Foreskin keratinocyte (primary cell): ENCODE measurements at places on chromosomes 11 and 22. TPM values are rescaled to one million over a fixed set of nuclear protein-coding genes. Genes with fewer than 3 reads are reported as not detected.

DNA sequence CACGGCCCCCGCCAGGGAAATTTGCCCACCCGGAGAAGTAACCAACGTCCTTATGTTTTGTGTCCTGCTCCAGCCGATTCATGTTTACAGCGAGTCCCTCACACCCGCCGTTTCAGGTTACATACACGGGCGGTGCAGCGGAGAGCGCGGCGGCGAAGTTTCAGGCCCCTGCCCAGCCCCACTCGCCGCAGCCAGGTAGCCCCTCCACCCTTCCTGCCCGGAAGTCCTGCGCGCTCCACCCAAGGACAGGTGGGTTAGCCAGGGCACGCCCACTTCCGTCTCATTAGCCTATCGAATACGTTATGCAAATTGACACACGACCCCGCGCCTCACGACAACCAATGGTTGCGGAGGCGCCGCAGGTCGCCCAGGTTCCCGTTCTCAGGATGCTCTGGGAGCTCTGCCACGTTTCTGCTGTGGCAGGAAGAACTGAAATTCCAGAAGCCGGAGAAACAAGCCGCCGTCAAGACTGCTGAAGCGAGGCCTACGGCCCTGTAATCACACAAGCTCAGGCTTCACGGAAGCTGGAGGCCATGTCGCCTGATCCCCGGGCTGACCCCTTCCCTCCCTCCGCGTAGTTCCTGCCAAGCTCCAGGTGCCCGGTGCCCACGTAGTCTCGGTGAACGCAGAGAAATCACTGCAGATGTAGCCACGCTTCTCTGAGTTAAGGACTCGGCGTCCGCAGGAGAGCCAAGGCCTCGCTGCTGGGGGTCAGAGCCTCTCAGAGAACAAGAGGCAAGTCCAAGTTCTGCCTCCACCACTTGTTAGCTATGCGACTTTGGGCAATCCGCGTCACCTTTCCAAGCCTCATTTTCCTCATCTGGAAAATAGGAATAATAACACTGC, 22.4 kb upstream of the MYH9 start:
- DNase-seq: peak; percentile 92

DNA sequence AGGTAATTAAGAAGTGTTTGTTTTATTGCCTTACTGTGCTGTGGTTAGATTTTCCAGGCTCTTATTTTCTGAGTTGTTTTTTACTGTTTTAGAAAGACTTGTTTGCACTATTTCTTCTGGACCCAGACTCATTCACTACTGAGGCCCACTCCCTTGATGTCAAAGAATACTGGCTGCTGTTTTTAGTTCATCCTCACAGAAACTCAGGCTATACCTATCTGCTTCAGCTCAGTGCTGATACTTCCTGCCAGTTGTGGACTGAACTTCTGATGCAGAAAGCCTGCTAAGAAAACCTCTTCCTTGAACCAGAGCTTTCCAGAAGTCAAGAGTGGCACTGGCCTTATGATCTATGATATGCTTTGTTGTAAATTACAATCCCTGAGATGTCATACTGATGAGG, 15.9 kb upstream of the PIK3IP1 start:
- no peak for DNase-seq

DNA sequence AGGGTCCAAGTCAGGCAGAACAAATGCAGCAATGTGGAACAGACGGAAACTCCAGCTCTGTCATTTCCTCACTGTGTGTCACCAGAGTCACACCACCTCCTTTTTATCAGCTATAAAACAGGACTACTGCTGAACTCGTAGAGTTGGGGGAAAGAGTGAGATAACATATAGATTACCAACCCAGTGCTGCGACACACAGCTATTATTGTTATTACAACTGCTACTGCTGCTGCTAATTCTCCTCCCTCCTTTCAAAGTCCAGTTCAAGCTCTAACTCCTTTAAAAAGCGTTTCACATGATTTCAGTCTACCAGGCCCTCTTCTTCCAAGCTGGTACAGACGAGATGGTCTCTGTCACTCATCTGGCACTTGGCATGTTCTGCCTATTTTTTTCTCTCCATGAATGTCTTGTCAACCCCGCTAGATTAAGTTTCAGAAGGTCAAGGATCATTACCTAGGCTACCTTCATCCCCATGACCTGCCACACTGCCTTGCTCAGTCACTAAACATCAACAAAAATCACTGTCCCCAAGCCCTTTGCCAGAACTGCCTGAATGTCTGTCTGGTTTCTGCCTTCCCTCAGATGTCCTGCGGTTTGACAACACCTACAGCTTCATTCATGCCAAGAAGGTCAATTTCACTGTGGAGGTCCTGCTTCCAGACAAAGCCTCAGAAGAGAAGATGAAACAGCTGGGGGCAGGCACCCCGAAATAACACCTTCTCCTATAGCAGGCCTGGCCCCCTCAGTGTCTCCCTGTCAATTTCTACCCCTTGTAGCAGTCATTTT, 3.7 kb upstream of the MTFP1 start:
- DNase-seq: no peak

The PPP6R2 gene
- 25.7 and 26.2 TPM in 2 replicates for polyA plus RNA-seq

The DNAJB7 gene
- not detected in 2 replicates for polyA plus RNA-seq
